ENCODE measurements at places on chromosomes 3 and 15. TPM values are rescaled to one million over a fixed set of nuclear protein-coding genes. Genes with fewer than 3 reads are reported as not detected.

- peaks cover 13% of the 10 kb centered on the region for H3K27me3 ChIP-seq
- H3K27ac ChIP-seq: no peak overlapping the region
- H3K36me3 ChIP-seq: no peaks in the 10 kb centered on the region
- H3K4me3 ChIP-seq: no peak overlapping the region
- H3K4me1 ChIP-seq: no peaks in the 10 kb centered on the region
Measured at GRCh38 chr3:151322511-151322910, 5.9 kb upstream of the GPR87 start.

- no peak overlapping the region for H3K27ac ChIP-seq
- DNase-seq: no peak
- H3K4me3 ChIP-seq: no peak overlapping the region
- no peaks in the 10 kb centered on the region for H3K36me3 ChIP-seq
- H3K27me3 ChIP-seq: no peaks in the 10 kb centered on the region
Measured at GRCh38 chr15:84731774-84732173, 15.8 kb upstream of the SEC11A start.

The ECE2 gene
- not detected for polyA plus RNA-seq

GRCh38 chr3:20480786-20481365 lies 294.9 kb upstream of the SGO1 start:
- H3K4me3 ChIP-seq: no peak overlapping the region
- no peaks in the 10 kb centered on the region for H3K4me1 ChIP-seq
- H3K36me3 ChIP-seq: no peaks in the 10 kb centered on the region
- no peak for DNase-seq
- no peaks in the 10 kb centered on the region for H3K27me3 ChIP-seq

The TMCO5A gene
- not detected for polyA plus RNA-seq

DNA sequence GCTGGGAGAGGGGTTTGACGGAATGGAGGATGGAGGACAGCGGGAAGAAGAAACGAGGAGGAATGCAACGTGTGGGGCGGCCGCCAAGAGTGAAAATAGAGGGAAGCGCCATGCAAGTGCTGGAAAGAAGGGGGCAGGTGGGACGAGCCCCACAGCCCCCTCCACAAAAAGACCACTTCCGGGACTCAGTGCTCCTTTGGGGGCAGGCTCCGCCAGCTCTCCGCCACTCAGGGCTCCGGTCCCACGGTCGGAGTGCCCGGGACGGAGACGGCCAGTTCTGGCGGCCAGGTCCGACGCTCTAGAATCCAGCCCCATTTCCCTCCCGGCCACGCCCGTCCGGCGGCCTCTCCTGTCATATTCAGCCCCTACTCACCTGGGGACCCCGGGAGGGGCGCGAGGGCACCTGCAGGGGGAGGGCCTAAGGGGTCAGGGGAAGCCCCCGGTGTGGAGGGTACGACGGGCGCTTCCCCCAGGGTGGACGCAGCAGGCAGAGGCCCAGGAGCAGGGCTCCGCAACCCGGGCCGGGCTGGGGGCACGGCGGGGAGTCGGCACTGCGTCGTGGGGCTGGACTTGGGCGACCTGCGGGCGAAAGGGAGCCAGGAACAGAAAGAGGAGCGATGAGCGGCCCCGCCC lies 25.5 kb upstream of the CSPG4 start:
- H3K27me3 ChIP-seq: no peaks in the 10 kb centered on the region
- H3K36me3 ChIP-seq: no peaks in the 10 kb centered on the region
- peak overlapping the region; percentile 62 for H3K27ac ChIP-seq
- DNase-seq: no peak
- no peak overlapping the region for H3K4me3 ChIP-seq

- H3K4me3 ChIP-seq: no peak overlapping the region
- peaks cover 32% of the 10 kb centered on the region for H3K36me3 ChIP-seq
- DNase-seq: no peak
- no peaks in the 10 kb centered on the region for H3K4me1 ChIP-seq
Measured at GRCh38 chr15:41949401-41950126, 22.8 kb downstream of the EHD4 start.

DNA sequence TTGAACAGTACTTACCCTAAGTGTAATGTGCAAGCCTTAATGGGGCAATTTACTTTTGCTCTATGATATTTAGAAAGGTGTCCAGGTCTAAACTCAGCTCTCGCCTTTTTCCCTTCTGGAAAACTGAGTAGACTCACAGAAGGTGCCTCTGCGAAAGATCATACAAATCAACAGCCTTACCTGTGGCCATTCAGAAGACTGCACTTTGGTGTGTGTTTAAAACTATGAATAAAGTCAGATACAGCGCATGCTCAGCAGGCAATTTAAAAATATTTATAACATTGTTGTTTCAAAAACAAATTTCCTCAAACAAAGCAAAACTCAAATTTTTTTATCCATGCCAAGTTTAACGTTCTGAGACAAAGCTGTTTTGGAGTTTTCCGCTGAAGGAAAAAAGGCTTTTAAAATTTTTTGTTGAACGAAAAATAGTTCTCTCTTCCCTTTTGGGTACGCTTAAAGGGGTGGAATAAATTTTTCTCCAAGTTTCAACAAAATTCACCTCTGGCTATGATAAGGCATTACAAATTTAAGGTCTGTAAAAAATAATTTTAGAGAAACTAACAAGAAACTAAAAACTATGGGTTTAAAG lies 156.3 kb downstream of the TIGIT start:
- DNase-seq: no peak
- peaks cover 11% of the 10 kb centered on the region for H3K4me1 ChIP-seq
- H3K27me3 ChIP-seq: no peaks in the 10 kb centered on the region
- no peak overlapping the region for H3K4me3 ChIP-seq
- H3K27ac ChIP-seq: no peak overlapping the region

- no peaks in the 10 kb centered on the region for H3K27me3 ChIP-seq
- H3K36me3 ChIP-seq: peaks cover 4% of the 10 kb centered on the region
- DNase-seq: no peak
- no peak overlapping the region for H3K4me3 ChIP-seq
- no peak overlapping the region for H3K27ac ChIP-seq
Measured at GRCh38 chr3:63872135-63872924, 8.7 kb downstream of the ATXN7 start.

The P2RY14 gene
- not detected for polyA plus RNA-seq

The CPOX gene
- 7.2 TPM for polyA plus RNA-seq

DNA sequence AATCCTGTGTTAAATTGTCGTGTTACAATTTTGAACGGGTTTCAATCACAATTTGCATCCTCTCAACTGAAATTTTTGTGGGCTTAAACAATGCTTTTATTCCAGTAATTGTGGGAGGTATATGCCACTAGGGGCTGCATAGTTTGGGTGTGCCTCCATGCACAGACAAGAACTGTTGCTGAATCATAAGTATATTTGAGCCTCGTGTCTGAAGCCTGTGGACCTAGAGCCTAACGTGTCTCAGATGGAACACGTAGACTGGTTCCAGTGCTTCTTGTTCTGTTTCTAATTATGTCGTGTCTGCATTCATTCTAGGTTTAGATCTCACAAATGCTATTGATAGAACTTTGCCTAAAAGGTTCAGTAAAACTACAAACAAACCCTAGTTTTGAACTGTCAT lies 363.4 kb downstream of the RBMS3 start:
- H3K4me1 ChIP-seq: no peaks in the 10 kb centered on the region
- H3K36me3 ChIP-seq: no peaks in the 10 kb centered on the region

The STAB1 gene
- polyA plus RNA-seq: not detected

GRCh38 chr15:83764201-83764838 lies 110.4 kb downstream of the ADAMTSL3 start:
- H3K27me3 ChIP-seq: no peaks in the 10 kb centered on the region
- H3K36me3 ChIP-seq: no peaks in the 10 kb centered on the region
- no peak overlapping the region for H3K27ac ChIP-seq
- no peaks in the 10 kb centered on the region for H3K4me1 ChIP-seq
- no peak for DNase-seq

- DNase-seq: no peak
- H3K4me3 ChIP-seq: peak overlapping the region; percentile 43
- H3K4me1 ChIP-seq: peaks cover 46% of the 10 kb centered on the region
- H3K27me3 ChIP-seq: no peaks in the 10 kb centered on the region
Measured at GRCh38 chr3:11291808-11292207, 19.6 kb downstream of the ATG7 start.

The CA12 gene
- polyA plus RNA-seq: not detected

- no peak overlapping the region for H3K27ac ChIP-seq
- no peaks in the 10 kb centered on the region for H3K36me3 ChIP-seq
- DNase-seq: no peak
- H3K4me3 ChIP-seq: no peak overlapping the region
Measured at GRCh38 chr3:139774560-139775302, 97.0 kb upstream of the NMNAT3 start.

DNA sequence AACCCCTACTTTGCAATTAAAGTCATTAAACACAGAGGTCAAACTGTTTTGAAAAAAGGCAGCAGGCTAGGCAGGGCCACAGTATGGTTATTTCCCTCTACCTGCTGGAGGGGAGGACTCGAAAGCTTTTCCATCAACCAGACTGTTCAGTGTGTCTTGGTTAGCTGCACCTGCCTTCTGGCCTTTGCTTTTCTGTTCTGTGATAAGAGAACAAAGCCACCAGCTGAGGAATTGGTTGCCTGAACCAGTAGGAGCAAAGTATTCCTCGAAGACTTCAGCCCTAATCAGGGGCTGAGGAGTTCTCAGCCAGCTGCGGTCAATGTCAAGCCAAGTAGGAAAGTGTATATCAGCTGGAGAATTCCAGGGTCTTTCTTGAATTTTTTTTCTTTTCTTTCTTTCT lies 132.5 kb downstream of the SOX2 start:
- no peak overlapping the region for H3K4me3 ChIP-seq
- DNase-seq: no peak
- H3K36me3 ChIP-seq: no peaks in the 10 kb centered on the region
- H3K27me3 ChIP-seq: no peaks in the 10 kb centered on the region
- H3K27ac ChIP-seq: no peak overlapping the region

DNA sequence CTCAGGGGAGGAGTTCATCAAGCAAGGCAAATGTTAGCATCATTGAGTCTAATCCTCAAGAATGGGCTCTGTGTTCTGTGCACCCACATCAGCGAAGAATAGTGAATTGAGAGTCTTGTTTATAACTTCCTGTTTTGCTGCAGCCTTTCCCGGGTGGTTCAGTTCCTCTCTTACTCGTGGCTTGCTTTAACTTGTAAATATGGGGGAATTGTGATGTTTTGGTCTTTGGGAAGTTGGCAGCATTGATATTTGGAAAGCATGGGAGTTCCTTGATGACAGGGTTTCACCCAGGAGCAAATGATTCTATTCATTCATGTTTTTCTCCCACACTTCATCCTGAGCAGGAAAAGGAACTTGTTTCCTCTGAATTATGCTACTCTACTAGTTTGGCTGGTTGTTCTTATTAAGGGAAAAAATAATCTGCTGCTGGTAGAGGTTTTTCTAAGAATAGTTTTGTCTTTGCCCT lies 40.4 kb downstream of the GPD1L start:
- no peak overlapping the region for H3K4me3 ChIP-seq
- no peaks in the 10 kb centered on the region for H3K4me1 ChIP-seq
- peaks cover 44% of the 10 kb centered on the region for H3K36me3 ChIP-seq
- H3K27ac ChIP-seq: no peak overlapping the region

The GNAT1 gene
- polyA plus RNA-seq: not detected

The HRG gene
- not detected for polyA plus RNA-seq

DNA sequence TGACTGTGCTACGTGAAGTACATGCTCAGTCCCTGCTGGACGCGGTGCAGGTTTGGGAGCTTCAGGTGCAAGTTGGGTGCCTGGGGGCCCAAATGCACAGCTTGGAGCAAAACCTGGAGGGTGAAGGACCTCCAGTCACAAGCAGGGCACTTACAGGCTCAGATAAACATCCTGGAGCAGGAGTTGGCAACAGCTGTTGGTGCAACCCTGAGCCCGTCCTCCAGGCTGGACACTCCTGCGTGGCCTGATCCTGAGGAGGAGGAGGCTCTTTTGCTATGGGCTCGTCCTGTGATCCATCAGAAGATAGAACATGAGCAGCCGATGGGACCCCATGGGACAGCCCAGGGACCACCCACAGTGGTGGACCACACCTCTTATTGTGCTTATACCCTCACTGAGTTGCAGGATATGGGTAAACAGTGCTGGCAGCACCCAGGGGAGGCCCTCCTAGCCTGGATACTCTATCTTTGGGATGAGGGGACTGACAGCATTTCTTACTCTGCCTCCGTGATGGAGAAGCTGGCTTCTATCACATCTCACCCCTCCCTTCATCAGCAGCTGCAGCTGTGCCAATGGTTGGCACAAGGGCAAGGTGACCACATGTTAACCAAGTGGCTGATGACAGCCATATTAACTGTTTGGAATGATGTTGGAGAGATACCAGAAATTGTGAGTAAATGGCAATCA lies 301.6 kb downstream of the ZPLD1 start:
- H3K4me3 ChIP-seq: no peak overlapping the region
- no peak for DNase-seq
- H3K27ac ChIP-seq: no peak overlapping the region
- H3K27me3 ChIP-seq: no peaks in the 10 kb centered on the region

Measured in CD4-positive, CD25-positive, alpha-beta regulatory T cell (primary cell).